DND-41 (cell line): ENCODE measurements at places on chromosomes 12 and 14.

GRCh38 chr12:98422359-98422758 is 93.0 kb upstream of the TMPO start:
- no peak for DNase-seq

GRCh38 chr12:53227836-53228235 is 4.2 kb downstream of the RARG start:
- no peak for DNase-seq

DNA sequence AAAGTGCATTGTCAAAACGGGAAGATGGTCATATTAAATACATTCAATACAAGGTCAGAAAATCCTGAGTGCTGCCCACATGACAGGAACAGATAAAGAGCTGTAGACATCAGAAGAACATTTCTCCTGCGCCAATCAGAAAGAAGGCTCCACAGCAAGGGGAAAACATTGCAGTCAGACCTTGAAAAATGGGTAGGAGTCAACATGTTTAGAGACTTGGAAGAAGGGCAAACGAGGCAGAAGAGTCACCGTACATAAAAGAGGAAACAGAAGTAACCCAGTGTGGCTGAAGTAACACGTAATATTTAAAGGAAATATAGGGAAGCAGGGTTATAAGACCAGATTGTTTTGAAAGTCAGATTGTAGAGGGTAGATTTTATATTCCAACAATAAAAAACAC is 11.9 kb downstream of the SPPL3 start:
- no peak for DNase-seq

DNA sequence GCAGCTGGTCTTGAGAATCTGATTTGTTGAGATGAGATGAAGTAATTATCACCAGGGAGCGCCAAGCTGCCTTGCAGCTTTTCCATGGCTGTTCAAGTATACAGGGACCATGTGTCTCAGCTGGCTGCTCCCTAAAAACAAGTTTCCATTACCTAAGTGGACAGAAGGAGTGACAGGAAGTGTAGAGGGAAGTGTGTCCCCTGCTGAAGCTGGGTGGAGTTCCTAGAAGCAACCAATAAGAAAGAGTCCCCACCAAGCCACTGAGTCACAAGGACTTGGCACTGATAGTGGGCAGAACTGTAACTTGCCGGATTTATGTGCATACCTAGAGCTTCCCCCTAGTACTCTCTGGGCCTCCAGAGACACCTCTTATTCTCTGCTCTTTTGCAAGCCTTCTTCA is 1.5 kb upstream of the GPX2 start:
- no peak for DNase-seq

DNA sequence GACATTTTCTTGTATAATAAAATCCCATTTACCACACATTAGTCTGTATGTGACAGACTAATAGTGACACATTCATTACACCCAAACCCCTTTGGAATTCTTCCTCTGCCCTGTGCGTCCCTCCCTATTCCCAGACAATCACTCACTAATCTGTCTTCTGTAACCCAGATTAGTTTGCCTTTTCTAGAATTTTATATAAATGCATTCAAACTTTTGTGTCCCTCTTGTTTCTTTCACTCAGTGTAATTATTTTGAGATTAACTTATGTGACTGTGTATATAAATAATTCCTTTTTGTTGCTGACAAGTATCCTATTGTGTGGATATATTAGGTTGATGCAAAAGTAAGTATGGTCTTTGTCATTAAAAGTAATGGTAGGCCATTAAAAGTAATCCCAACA is 27.6 kb upstream of the HIP1R start:
- DNase-seq = no peak

DNA sequence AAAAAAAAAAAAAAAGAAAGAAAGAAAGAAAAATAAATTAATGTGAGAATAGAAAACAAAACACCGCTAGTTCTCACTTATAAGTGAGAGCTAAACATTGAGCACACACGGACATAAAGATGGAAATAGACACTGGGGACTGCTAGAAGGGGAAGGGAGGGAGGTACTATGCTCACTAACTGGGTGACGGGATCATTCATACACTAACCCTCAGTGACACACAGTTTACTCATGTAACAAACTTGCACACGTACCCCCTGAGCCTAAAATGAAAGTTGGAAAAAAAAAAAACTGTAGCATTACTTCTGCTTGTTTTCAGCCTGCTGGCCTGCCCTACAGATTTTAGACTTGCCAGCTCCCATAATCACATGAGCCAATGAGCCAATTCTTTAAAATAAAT is 10.5 kb upstream of the PRMT5 start:
- no peak for DNase-seq

DNA sequence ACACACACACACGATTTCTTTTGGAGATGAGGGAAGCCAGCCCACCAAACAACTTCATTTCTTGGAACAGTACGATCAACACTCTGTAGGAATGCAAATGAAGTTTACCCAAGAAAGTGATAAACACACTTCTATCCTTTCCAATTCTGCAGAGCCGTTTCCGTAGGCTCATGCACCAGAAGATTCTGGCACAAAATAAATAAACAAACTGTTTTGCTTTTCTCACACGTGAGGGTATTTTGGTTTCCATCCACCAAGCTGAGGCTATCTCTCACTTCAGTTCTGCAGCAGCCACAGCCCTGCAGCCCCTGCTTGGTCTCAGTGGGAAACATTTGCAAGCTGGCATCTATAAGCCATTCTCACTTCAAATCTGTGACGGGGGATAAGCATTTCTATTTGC is 15.3 kb upstream of the TSPAN11 start:
- DNase-seq = no peak

DNA sequence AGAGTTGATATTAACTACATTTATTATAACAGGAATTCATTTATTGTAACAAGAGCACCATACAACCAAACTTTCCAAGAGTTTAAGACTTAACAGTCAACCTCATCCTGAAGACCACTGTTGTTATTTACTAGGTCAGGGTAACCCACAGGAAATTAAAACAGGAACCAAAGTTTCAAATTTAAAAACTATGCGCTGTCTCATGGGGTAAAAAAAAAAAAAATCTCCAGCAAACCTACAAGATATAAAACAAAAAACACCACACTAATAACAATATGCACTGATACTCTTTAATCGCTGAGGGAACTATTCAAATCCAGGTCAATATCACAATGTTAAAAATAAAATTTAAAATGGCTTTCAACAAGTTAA is 44.5 kb downstream of the FOXN3 start:
- no peak for DNase-seq

GRCh38 chr14:54105898-54106297 is 149.3 kb upstream of the BMP4 start:
- no peak for DNase-seq

- DNase-seq = no peak
These were observed 428.1 kb downstream of the FLRT2 start for GRCh38 chr14:85958069-85958468.

DNA sequence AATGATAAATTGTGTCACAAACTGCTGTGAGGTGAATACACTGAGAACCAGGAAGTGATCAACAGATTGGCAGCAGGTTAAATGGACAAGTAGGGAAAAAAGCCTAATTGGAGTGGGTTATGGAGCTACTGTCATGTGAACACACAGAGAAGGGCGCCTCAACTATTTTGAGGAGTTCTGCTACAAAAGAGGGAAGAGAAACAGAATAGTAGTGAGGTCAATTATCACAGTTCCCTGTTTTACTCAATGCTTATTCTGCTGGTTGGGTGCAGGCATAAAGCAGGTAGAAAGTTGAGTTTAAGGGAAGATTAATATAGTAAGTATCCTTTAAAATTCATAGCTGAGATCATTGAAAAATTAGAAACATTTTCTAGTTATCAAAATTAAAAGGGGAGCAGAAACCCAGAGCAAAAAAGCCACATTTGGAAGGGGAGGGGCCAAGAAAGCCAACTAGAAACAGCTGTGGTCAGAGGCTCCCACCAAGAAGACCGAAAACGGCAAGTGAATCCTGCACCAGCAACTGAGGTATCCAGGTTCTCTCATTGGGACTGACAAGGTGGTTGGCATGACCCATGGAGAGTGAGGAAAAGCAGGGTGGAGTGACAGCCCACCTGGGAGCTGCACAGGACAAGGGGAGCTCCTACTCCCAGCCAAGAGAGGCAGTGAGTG is 105.7 kb downstream of the ZC3H14 start:
- DNase-seq = no peak

DNA sequence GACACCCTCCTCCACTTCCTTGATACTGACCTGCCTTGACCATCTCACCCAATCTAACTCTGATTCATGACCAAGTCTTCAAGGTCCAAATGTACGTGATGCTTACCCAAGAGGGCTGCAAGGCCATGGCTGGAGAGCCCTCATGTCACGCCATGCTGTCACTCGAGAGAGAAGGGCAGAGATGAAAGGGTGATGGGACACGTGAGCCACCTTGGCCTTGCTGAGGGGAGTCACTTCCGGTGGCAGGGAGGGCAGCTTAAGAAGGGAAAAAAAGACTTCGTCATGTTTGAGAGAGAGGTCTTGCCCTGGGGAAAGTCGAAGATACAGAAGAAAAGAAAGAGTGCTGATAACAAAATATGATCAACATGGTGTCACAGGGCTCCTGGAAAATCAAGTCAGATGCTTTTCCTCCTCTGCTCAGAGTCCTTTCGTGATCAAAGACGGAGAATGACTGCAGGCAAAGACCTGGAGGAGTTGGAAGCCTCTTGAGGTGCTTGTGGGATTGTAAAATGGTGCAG is 3.3 kb upstream of the SCARB1 start:
- no peak for DNase-seq

GRCh38 chr14:105333613-105334364 is 19.2 kb downstream of the PACS2 start:
- no peak for DNase-seq

- no peak for DNase-seq
These were observed 2.8 kb upstream of the CDKL1 start for GRCh38 chr14:50399251-50400032.

- no peak for DNase-seq
These were observed 1968.7 kb upstream of the FLRT2 start for GRCh38 chr14:83561261-83561660.

- DNase-seq = no peak
These were observed 59.7 kb downstream of the CAPZA3 start for GRCh38 chr12:18797604-18798003.

GRCh38 chr12:131599190-131600159 is 111.4 kb upstream of the SFSWAP start:
- DNase-seq = no peak

DNA sequence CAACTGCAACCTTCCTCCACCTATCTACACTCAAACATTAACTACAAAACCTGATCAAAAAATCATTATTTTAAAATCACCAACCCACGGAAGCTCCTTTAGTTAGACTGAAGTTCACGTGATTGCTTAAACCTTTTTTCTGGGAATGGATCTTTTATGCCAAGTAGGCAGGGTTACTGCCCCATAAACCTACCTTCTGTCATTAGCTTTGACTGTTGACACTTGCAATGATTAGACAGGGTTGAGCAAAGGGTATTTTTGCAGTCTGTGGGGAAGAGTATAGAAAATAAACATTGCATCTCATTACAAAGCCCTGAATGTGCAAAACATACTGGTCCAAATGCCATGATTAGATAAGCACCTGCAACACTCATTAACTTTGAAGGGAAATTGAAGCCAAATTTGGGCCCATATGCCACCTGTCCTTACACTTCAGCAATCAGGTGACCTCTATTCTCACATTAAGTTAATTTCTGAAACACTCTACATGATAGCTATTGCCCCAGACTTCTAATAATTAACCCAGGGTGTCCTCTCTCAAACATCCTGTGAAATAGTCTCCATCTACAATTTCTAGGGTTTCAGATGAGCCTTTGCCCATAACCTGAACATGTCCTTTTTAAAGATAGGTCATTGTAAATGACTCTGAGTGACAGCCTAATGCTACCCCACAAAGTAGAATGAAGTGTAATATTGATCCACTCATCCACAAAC is 156.0 kb upstream of the PLEKHG7 start:
- no peak for DNase-seq

- DNase-seq = no peak
These were observed 1.5 kb upstream of the SLC25A47 start for GRCh38 chr14:100321473-100322137.

DNA sequence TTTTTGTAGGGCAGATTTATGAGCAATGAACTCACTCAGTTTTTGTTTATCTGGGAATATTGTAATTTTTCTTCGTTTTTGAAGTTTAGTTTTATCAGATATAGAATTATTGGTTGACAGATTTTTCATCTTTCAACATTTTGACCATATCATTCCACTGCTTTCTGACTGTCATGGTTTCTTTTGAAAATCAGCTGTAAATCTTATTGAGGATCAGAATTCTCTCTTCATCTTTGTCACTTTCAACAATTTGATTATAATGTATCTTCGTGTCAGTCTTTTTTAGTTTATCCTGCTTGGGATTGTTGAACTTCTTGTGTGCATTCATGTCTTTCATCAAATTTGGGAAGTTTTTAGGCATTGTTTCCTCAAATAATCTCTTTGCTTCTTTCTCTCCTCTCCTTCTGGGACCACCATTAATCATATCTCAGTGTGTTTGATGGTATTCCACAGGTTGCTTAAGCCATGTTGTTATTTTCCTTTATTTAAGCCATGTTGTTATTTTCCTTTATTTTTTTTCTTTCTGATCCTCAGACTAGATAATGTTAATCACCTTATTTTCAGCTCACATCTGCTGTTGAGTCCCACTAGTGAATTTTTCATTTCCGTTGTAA is 229.7 kb upstream of the GARIN2 start:
- DNase-seq = no peak

DNA sequence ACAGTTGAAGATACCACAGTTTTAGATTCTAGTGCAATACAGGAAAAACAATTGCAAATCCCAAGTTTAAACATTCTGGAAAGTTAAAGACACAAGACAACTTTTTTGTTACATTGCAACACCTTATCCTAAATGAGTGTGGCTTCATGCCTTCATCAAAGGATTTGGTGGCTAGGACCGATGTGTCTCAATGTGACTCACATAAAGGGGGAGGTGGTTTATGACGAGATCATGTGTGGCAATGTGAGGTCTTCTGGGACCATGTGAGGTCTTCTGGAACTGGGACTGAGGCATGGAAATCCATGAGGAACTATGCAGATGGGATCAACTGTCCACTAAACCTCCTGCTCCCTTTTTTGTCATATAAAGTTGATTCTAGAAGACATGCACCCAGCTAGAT is 166.2 kb downstream of the PAX9 start:
- DNase-seq = no peak

DNA sequence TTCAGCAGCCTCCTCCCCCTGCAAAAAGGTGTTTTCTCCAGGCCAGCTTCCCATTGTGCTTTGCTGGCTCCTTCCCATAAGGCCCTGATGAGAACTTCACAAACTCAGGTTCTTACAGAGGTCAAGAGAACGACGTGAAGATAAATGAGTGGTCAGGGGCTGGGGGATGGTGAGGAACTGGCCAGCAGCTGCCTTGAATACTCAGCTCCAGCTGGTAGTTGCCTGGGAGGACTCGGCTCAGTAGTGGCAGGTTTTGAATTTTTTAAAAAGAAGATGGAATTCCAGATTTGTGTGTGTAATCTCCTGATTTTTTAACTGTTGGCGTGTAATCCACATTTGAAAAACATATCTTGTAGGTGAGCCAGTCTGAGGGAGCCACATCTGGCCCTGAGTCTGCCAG is 5.9 kb downstream of the DDX55 start:
- no peak for DNase-seq

GRCh38 chr12:124517260-124518050 is 50.0 kb downstream of the NCOR2 start:
- DNase-seq = no peak
